Naive thymus-derived CD4-positive, alpha-beta T cell (primary cell): ENCODE measurements at places on chromosomes 6 and 20. TPM values are rescaled to one million over a fixed set of nuclear protein-coding genes. Genes with fewer than 3 reads are reported as not detected.

RWDD2A gene
- total RNA-seq: 2.7 TPM

OR12D3 gene
- total RNA-seq: not detected in 2 replicates

MRPS18A gene
- total RNA-seq: 20.9 TPM

TSBP1 gene
- not detected for total RNA-seq

USP49 gene
- total RNA-seq: 3.1 TPM

RGS17 gene
- total RNA-seq: not detected

TMEM200A gene
- 6.0 and 7.2 TPM in 2 replicates for total RNA-seq
